COR-L47 (cell line): ENCODE measurements at places on chromosomes 16 and 17.
A peak's percentile ranks its signal among the peaks of the same experiment; 100 is the strongest.

DNA sequence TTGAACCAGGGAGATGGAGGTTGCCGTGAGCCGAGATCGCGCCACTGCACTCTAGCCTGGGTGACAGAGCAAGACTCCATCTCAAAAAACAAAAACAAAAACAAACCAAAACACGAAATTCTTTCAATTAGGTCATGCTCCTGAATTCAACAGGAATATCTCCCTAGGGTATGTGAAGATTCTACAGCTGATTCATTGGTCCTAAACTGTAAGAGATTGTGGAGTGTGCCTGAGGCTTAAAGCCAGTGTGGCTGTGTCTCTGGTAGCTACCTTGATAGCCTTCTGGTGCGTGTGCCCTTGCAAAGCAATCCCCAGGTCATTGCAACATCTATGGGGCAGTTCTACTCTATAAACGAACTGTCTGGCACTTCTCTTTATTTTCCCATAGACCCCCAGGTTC is 48.4 kb downstream of the USP43 start:
- no peak for DNase-seq

GRCh38 chr17:71899317-71899716 is 221.5 kb upstream of the SOX9 start:
- DNase-seq, result no peak

GRCh38 chr17:12546983-12547382 is 118.7 kb upstream of the MYOCD start:
- no peak for DNase-seq

GRCh38 chr16:89193576-89194293 is 6.6 kb downstream of the SLC22A31 start:
- DNase-seq, result no peak

GRCh38 chr16:52077607-52078006 is 469.3 kb downstream of the TOX3 start:
- DNase-seq, result no peak

DNA sequence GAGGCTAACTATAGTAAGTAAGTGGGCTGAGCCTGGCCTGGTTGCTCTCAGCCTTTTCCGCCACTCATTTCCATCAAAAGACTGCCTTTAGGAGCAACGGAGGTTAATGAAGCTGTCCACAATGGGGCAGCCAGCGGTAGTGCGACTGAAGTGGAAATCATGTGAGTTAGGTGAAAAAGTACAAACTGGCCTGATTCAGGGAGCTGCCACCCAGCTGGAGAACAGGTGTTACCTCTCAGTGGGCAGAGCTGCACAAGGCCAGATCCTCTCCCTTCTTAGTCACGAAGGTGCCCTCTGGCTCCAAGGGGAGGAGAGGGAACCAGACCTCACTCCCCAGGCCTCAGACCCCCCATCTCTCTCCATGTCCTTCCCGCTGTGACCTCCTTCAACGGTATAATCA is 34.4 kb upstream of the CDRT4 start:
- DNase-seq, result no peak

DNA sequence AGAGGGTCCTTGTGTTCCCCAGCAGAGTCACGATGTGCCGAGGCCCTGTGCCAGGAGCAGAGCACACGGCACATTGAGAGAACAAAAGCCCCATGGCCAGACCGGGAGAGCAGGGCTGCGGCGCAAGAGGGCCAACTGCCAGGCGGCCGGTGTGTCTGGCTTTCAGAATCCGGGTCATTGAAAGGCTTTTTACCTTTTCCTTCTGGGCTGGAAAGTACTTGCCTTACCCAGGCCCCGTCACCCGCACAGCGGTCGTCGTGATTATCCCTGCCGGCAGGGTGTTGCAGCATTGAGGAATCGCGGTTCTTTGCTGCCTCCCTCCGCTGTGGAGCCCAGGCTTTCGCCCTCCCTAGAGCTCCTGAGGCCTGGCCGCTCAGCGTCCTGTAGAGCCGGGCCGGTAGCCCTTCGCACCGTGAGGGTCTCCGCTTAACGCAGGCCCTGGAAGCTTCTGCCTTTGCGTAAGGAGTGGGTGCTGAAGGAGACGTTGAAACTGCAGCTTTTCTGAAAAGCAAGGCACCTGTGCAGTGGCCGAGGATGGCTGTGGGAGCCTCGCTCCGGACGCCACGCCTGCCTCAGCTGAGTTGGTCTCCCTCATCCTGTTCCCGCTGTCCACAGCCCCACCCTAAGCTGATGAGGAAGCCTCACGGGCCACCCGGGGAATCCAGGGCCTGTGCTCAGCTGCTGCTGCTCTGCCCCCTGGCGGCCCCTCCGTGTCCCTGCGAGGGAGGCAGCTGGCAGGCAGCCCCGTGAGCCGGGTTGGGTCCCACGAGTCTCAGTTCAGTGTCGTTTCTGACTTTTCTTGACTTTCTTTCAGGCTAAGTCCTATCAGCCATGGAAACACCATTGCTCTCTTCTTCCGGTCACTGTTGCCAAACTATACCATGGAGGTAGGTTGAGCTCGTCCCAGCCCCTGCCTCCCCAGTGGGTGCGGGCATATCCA is 8.6 kb upstream of the MC1R start:
- peak; percentile 63 for DNase-seq

DNA sequence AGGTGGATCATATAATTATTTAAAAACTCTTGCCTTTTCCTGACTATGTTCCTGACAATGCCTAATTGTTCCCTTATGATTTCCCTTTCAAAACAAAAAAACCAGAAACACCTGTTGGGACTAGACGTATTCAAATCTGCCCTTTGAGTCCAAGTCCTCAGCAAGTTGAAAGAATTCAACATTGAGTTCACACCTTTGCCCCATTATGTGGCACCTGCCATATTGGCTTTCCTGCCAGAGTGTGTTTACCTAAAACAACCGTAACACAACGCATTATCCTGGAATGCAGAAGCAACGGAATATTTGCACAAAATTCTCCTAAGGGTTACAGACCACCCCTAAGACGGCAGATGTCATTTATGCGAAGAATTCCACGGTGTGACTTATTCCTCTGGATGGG is 105.9 kb downstream of the ZFHX3 start:
- DNase-seq, result no peak

DNA sequence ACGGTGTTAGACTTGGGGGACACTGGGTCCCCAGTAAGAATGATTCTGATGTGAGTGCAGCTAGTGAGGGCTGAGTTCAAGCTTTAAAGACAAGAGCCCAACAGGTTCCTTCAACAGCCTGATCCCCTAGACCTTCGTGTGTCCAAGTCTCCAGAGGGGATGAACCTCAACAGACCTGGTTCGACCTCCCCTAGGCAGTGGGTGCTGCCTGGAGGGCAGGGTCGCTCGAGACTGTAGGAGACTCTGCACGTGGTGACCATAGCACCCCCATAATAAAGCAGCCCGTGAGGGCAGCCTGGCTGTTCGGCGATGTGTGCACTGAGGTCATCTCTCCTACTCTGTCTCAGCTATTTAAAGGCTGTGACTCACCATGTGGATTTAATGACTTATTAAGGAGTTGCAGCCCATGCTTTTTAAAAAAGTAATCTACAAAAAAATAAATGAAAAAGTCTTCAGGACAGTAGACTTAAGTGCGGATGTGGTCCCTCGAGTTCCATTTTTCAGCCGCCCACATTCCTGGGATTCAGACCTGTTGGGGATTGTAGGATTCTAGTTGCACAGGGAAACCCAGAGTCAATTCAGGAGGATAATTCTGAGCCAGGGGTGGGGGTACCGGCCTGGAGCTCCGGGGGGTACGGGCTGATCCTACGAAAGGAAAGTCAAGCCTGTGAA is 23.4 kb upstream of the METRNL start:
- DNase-seq, result no peak

- DNase-seq, result no peak
These were observed 9.4 kb downstream of the XYLT2 start for GRCh38 chr17:50355336-50355700.

DNA sequence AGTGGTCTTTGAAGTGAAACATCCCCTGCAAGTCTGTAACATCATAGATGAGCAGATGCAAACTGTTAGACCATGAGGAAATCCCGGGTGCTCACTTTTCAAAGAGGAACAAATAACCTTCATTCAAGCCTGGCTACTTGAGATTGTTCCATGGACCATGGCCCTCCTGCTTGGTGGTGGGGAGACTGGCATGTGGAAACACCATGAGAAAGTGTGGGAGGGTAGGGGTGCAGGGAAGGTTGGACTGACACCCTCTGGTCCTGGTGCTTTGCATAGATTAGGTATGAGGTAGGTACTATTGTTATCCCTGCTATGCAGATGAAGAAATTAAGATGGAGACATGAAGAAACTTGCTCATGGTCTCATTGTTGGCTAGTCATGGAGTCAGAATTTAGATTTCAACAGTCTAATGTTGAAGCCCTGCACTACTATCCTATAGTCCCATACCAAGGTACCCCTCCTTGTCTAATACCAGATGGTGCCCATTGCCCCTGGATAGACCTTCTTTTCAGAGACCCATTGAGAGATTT is 59.0 kb downstream of the SPACA3 start:
- no peak for DNase-seq

- DNase-seq, result no peak
These were observed 124.2 kb downstream of the TMEM132E start for GRCh38 chr17:34703533-34703932.

- no peak for DNase-seq
These were observed 57.4 kb upstream of the MRTFB start for GRCh38 chr16:14013571-14014283.

DNA sequence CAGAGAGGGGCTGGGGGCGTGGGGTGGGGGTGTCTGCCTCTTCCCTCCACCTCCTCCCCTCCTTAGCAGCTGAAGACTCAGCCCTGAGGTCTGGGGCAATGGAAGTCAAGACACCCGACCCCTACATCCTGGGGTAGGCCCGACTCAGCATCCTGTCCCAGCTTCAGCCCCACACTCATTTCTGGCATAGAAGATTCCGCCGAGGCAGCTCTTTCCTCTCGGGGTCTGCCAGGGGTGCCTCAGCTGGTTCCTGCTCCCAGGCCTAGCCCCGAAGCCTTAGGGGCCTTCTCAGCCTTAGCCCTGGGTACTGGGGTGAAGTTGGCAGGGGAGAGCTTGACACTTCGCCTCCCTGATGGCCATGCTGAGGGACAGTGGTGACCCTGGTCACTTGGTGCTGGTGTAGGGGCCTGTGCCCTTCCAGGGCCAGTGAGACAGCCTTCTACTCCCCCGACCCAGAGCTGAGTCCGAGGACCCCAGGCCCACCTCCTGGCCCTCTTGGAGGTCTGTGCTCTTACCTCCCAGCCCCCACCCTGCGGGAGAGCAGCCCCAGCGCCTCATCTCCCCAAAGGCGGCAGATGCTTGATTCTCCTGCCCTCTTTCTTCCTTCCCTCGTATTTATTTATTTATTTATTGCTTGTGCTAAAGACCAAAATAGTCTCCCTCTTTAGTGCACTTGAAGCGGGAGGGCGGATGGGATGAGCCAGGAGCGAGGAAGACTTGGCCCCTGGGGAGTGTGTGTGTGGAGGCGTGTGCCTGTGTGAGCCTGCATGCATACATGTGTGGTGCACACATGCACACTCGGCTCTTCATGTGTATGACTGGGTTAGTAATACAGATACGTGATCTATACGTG is 42.5 kb downstream of the KCNJ12 start:
- no peak for DNase-seq

GRCh38 chr17:65417406-65418221 is 143.8 kb downstream of the AXIN2 start:
- no peak for DNase-seq

DNA sequence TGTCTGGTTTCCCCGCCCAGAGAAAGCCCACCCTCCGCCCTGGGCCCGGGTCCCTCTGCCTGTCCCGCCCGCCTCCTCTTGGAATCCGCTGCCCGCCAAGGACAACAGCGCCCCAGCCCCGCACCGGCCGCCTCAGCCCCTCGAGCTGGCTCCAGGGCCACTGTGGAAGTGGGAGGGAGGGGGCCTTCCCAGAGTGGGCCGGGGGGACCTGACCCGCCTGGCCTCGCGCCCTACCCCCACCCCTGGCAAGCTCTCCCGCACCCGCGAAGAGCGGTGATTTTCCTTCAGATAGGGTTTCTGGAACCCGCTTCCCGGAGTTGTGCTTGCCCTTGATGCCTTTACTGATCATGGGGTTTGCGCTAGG is 2.3 kb upstream of the CBX8 start:
- DNase-seq, result no peak

GRCh38 chr17:29010586-29010985 is 4.8 kb upstream of the SEZ6 start:
- DNase-seq, result peak; percentile 82

GRCh38 chr17:61235827-61236197 is 163.8 kb upstream of the TBX2 start:
- DNase-seq, result no peak

DNA sequence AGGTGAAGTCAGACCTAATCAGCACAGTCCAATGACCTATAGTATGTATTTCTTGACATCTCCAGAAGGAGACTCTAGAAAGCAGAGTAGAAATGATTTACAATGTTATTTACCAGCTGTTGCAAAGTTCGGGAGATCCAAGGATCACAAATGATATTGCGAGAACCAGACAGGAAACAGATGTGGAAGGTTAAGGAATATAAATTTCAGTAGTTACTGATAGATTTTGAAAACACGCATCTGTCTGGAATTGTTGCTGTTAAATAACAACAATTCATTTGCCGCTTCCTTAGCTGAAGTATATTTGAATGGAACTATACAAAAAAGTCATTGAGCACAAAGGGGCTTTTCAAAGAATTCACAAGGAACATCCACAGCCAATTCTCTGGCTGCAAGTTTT is 72.0 kb downstream of the STXBP4 start:
- no peak for DNase-seq

DNA sequence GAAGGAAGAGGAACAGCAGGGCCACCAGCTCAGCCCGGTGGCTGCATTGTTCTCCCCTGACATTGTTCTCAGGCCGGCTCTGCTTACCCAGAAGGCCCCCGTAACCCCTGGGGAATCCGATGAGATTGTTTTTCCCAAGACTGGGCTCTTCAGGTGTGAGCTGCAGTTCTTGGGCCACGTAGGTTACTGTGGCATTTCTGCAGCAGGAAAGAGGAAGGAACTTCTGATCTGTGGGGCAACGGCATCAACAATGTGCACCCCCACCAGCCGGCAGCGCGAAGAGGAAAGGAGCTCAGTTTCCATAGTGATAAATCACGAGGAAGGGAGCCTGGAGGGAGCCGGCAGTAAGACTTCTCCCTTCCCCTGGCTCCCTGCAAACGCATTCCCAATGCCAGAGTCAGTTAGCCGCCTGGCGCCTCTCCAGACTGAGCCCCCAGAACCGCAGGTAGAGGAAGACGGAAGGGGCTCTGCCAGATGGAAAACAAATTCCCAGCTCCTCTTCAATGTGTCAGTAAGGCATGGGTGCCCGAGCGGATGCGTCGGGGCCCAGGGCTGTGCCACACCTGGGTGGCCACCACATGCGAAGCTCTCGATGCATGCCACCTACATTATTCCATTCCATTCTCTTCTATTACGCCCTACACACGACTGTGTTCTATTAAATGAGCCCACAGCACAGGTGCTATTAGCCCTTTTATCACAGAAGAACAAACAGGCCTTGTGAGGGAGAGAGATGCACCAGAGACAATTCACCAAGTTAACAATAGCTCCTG is 21.5 kb upstream of the PECAM1 start:
- peak; percentile 49 for DNase-seq

- no peak for DNase-seq
These were observed 84.7 kb downstream of the SLC5A11 start for GRCh38 chr16:24930440-24930839.

DNA sequence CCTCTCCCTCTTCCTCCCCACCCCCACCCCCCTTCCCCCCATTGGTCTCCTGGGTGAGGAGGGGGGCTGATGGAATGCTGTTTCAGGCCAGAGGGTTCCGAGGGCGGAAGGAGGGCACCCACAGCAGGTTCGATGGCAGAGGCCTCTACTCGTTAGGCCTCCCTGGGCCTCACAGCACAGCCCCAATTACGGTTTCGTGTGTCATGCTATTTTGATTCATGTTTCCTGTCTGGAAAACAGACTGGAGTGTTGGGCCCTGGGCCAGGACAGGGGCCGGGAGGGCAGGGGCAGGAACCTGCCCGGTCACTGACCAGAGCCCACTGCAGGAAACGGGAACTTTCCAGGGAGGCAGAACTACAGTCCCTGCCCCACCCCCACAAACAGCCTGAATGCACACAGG is 138.2 kb downstream of the C16orf95 start:
- DNase-seq, result no peak
